ENCODE measurements at places on chromosomes 1 and 21.

GRCh38 chr1:180862305-180862704 lies 50.4 kb upstream of the KIAA1614 start:
- no peak for DNase-seq

DNA sequence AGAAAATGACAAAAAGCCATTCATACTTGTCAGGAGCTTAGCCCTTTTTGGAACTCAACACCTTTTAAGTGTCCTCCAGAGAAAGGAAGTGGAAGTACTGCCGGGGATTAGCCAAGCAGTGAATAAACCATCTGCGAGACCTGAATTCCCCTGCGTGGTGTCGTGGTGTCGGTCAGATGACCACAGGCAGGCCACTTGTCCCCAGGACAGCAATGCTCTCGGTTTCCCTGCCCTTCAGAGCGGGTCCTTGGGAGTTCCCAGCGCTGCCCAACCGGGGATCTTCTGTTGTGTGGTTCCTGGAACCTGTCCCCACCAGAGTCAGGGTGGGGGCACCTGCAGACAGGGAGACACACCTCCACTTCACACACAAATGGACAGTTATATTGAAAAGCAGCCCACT lies 9.2 kb downstream of the GPR157 start:
- no peak for DNase-seq

DNA sequence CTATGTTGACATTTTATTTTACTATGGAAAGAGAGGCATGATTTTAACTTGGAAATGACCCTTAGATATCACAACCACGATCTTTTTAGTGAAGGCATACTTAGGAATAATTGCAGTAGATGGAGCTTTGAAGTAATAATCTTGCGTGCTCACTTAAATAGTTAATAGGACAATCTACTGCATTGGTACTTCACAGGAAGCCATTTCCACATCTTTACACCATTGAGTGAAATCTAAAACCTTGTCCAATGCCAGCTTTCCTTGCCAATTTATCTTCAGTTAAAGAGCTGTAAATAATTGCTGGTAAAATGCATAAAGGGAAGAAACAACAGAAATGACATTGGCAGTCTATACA lies 586.3 kb downstream of the ADGRL2 start:
- no peak for DNase-seq

- DNase-seq: no peak
Observed at GRCh38 chr1:83026745-83027144, 972.2 kb downstream of the TTLL7 start.

DNA sequence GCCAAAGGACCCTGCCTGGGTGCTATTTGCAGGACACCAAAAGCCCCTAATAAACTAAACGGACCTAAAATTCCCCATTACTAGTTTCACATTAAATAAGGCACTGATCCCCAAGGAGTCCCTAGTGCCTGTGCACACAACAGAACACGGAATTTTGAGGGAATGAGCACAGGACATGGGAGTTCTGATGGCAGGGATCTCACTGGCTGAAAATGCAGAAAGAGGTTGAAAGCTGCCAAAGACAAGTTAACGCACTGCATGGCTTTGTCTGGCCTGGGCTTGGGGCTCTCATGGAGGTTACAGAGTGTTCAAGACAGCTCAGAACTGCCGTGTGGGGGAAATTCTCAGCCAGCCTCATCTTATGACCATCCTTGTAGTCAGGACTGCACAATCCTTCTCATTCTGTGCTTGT lies 15.6 kb upstream of the ATP1B1 start:
- DNase-seq: no peak

- DNase-seq: peak; percentile 32
Observed at GRCh38 chr1:93704052-93704451, 22.4 kb upstream of the BCAR3 start.

DNA sequence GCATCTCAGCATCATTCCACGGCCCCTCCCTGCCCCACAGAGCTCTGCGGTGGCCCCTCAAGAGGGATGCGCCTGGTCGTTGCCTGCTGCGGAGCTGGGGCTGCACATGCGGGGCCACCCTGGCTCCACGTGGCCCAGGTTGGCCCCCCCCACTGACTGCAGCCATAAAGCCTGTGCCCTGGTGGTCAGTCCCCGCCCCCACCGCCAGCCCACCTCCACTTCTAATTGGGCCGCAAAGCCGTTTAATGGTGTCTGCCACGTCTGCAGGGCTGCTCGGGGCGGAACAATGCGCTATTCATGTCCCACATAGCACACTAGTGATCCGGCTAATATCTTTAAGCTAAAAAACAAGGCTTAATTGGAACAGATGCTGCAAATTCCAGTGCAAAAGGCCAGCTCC lies 33.5 kb upstream of the ACTRT2 start:
- no peak for DNase-seq

DNA sequence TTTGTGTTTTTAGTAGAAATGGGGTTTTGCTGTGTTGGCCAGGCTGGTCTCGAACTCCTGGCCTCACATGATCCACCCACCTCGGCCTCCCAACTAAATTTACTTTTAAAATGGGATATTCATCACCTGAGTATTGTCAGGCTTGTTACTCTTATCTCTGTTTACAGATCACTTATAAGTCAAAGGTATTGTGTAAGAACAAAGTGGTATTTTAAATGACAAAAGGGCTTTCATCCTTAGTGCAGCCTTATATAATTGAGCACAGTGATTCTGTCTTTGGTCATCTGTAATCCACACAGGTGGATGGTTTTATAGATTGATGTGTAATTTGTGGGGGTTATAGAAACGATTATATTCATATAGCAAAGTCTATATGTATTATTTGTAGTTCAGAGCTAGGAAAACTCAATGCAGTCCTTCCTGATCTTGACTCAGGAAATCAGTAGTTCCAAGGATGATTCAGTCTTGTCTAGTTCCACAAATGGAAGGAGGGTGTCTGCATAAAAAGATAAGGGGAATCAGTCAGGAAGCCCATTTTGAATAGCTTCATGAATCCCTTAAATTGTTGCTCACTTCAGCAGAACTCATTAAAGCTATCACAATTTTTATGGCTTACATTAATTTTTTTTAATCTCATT lies 34.6 kb downstream of the STXBP3 start:
- no peak for DNase-seq

All from GM12891 (cell line).